ENCODE measurements at places on chromosomes 11 and 22.

DNA sequence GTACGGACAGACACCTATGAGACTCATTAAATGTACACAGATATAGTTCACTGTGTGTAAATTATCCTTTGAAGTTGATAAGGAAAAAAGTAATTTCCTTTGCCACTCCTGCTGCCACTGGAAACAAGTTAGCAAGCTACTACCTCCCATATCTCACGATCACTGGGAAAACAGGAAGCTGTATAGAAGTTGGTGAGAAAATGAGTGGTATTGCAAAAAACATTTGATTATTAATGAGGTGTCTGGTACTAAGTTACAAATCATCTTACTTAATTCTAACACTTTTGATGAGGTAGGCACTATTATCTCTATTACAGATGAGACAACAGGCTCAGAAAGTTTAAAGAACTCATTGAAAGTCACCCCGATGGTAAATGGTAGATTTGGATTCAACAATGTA lies 68.5 kb downstream of the GAB2 start:
- DNase-seq = no peak

DNA sequence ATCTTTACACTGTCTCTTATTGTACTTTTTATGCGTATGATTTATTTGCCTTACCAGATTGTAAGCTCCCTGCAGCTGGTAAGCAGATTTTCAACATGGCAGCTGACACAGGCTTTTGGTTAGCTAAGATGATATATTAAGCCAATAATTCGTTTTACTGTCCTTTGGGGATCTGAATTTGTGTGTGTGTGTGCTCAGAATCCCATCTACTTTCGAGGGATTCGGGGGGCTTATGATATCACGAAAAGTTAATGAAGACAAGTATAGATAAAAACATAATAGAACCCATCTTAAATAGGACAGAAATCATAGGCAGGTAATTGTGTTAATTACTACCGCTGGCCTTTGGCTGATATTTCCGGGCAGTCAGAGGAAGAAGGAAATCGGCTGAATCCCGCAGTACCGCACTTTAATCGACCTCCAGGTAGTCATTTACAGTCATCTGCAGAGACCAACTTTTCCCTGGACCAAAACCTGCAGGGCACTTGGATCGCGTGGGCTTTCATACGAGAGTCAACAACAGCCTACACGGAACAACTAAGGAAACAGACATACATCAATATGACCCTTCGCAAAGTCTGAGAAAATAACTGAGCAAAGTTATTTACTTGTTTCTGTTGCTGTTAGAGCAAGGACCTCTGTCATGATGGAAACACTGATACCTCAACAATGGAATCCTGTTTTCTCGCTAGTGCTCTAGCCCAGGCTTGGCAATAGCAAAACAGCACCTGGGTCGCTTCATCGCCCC lies 802 bp downstream of the KBTBD3 start:
- DNase-seq = no peak

- DNase-seq = no peak
Measured at GRCh38 chr22:32331918-32332725, 25.5 kb upstream of the RFPL3 start.

DNA sequence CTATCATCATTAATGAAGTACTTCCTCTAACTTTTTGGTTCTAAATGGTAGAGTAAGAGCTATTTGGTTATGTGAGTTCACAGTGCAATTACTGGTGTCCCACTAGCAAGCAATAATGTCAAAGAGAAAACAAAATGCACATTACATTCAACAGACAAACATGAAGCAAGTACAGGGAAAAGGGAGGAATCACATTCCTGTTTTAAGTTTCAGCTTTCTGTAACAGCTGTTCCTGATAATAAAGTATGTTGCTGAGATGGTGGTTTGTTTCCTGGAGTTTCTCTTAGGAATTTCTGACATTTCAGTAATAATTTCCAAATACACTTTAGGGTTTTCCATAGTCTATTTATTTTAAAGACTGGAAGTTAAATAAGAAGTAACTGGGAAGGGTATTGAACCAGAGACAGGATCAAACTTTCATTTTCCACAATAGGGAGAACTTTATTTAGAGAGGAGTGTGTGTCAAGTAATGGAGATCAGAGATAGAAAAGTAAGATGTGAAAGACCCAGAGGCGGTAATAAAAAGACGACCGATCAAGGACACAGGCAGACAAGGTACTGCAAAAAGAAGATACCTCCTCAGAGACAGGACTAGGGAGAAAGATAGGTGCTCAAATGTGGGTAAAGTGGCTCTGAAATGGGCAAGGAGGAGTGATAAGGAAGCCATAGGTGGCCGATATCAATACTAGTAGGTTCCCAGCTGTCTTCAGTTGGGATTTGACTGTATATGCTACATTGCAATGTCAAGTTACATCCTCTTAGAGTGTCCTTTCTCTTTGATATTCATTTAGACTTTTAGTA lies 20.8 kb upstream of the CLNS1A start:
- no peak for DNase-seq

DNA sequence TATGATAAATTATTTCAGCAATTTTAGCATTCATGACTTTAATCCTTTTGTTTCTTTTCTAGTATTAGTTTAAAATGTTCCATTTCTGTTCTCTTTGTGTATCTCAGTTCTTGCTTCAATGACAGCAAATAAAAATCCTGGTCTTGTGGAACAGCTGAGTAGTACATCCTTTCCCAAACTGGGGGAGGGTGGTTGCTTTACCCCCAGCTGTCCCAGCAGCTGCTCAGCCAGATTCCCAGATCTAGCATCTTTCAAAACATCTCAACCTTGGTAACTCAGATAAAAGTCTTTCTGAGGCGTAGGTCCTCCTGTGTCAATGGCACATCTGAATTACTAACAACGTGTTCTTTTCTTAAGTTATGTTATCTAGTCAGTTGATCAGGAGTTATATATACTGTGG lies 72.2 kb upstream of the GRK2 start:
- DNase-seq = no peak

All from right lung (tissue), 10 donors.